Stimulated activated CD8-positive, alpha-beta memory T cell treated with anti-CD3 and anti-CD28 coated beads, Interleukin-4, amount 100 ng/mL, for 1 hour (primary cell): ENCODE measurements at places on chromosomes 5 and 9.

DNA sequence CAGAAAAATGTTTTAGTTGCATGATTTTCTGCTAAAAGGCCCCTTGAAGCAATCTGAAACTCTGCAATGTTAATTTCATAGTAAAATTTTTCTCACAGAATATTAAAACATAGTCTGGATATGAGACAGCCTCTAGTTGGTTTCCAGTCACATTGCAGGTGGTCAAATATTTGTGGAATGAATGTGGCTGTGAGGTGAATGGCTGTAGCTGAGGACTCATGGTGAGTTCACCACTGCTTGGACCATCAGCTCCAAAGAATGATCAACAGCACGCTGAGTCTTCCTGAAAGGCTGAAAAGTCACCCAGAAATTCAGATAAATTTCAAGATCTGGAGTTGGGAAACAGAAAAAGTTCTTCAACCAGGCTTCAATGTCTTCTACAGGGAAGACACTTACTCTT lies 79.8 kb downstream of the MAT2B start:
- no peak for DNase-seq

DNA sequence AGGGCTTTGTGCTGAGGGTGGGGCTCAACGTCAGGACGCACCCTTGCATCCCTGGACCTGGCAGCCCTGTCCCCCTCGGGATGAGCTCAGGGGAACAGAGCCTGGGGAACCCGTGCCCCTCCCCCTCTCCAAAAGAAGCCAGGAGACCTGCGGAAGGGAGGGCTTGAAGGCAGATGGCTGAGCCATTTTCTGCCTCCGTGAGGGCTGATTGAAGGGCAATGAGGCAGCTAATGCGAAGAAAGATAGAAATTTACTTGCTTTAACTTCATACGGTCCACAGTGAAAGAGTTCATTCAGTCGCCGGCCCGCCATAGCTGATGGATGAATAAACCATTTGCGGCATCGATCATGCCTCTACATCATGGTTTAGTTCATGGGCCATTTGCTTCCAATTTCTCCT lies 28.8 kb downstream of the ASS1 start:
- DNase-seq, result no peak

GRCh38 chr9:121272401-121272948 lies 4.5 kb downstream of the GSN start:
- DNase-seq, result no peak

DNA sequence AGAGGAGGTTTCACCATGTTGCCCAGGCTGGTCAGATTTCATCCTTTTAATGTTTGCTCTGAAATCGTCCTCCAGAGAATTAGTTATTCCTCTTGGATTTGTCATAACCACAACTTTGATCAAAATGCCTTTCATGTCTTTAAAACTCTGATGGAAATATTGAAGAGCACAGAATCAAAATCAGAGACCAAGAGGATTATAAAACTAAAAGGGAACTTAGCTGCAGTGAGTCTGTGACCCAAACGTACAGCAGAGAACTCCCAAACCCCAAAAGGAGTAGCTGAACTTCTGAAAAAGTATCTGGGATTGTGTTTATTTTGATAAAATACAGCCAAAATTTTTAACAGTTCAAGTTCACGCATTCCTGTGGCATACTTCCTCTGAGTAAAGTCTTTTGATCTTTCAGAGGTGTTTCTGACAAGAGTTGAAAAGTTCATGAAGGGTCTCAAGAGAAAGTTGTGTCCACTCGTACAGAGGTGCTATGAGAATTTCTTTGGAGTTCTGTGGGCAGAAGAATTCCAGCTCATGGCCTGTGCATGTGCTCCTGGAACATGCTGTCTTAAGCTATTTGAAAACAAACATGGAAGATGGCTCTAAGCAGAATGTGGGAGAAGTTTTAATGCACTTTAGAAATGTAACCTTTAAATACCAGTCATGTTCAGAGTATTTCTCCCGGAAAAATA lies 124.0 kb downstream of the ESM1 start:
- no peak for DNase-seq

GRCh38 chr5:150765011-150765798 lies 6.4 kb upstream of the DCTN4 start:
- DNase-seq, result no peak

DNA sequence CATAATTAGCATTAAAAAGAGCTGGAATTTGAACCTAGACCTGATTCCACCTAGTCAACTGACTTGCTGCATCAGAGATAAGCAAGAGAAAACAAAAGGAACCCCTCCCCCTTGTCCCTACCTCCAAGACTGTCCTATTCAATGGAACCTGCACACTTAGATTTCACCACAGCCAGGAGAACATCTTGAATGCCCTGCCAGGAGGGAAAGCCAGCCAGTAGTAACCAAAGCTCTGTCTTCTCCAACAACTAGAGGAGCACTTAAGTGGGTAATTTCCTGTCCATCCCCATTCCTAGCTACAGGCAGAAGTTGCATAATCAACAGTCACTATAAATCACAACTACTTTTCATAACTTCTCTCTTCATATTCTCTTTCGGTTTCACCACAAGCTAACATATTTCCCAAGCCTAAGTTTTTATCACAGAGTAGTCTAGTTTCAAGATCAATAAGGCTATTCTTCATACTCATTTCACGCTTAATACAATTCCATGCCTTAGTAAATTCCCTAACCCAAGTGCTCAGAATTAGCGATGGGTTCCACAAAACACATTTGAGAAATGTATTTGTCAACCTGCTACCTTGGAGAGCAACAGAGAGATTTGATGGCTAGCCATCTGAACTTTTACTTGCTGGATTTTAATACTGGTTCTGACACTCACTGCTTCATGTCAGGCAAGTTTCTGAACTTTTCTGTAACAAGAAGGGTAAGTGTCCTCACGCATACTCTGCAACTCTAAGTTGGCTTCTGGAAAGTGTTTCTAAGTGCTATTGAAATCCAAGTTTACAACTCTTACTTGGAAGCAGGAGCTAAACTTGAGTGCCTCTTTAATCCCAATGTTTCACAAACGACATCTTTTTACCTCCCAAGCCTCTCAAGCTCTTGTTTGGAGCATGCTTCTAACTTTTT lies 2.0 kb downstream of the DENND1A start:
- no peak for DNase-seq

- DNase-seq, result no peak
Measured at GRCh38 chr9:8680658-8681057, 881.1 kb upstream of the DMAC1 start.

DNA sequence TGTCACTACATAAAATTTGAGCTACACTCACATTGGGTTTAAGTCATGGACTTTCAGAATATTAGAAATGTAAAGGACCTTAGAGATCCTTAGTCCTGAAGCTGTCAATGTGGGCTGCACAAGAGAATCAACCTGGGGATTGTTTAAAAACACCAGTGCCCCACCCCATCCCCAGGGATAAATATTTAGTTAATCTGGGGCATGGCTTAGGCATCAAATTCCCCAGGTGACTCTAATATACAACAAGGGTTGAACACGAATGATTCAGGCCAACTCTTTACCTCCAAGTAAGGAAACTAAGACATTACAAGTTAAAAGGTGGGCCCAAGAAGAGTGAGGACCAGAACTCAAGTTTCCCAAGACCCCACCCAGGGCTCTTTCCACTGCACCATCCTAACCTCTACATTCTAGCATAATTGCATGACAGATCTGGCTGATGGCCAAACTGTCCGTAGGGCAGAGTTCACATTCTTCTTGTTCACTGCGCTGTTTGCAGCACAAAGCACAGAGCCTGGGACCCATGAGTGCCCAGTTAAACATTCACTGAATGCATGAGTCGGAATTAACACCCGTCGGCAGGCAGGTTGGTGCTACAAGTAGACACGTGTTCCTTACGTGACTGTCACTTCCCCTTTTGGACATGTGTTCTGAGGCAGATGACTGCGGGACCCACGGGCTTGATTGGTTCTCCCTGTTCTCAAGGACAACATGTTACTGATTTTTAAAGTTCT lies 25.2 kb downstream of the CYFIP2 start:
- DNase-seq, result no peak

DNA sequence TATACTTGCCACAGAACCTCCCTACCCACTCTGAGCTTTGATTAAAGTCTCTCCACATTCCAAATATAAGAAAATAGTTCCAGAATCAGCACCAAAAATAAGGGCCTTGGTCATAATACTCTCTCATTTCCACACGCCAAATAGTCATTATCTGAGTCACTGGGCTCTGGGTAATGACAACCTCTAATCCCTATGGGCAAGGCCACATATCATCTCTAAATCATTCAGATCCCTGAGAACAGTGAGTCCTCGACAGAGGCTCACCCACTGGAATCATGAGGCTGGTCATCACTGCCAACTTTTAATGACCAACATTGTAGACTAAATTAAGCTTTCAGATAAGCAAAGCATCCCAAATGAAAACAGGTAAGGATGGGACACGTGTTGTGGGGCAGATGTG lies 28.1 kb downstream of the FAM114A2 start:
- DNase-seq, result no peak

DNA sequence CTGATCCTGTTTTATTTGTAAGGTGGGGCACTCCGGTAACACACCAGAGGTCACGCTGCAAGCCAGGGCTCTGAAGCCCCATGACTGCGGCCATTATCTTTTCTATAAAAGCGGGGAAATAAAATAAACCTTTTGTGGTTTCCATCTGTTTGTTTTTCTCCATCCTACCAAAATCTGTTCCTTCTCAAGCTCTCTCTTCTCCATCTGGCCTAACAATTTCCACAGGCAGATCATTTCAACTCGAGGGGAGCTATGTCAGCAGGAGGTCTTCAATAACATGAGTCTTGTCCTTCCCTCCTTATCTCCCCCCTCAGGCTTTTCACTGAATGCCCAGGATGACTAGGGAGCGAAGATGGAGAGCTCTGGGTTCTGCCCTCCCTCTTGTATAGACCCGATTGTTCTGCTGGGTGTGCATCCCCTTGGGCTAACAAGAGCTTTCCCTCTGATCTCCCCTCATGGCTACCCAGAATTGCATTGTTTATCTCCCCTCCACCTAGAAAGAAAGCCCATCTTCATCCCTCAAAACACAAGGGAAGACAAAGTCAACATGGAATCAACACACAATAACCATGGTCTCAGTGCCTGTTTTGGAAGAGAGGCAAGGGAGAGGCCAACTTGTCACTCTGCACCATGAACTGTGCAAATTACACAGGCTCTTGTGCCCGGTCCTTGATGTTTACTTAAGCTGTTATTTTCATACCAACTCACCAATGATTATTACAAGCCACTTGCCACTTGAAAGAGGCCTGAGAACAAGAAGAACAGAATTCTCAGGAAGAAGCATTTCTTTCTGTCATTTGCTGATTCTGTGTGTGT lies 187.8 kb downstream of the FANCC start:
- DNase-seq, result no peak

DNA sequence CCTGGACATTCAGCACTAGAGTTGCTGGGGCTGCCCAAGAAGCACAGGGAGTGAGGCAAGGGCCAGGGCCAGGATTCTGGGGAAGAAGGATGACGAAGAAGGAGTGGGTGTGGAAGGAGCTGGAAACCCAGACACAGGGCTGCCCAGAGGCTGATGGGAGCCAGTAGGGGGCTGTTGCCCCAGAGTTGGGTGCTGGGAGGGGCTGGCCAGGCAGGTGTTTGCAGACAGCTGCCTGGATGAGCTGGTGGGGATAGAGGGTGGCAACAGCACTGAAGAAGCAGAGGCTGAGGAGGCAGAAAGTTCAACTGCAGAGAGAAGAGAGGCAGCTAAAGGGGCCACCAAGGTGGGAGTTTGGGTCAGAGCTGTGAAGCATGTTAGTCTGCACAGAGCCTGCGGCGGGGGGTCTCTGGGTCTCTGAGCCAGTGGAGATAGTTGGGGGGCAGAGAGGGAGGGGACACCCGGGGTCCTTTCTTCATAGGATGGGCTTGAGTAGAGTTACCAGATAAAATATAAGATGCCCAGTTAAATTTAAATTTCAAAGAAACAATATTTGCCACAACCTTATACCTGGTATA lies 2.5 kb upstream of the AQP7 start:
- no peak for DNase-seq

DNA sequence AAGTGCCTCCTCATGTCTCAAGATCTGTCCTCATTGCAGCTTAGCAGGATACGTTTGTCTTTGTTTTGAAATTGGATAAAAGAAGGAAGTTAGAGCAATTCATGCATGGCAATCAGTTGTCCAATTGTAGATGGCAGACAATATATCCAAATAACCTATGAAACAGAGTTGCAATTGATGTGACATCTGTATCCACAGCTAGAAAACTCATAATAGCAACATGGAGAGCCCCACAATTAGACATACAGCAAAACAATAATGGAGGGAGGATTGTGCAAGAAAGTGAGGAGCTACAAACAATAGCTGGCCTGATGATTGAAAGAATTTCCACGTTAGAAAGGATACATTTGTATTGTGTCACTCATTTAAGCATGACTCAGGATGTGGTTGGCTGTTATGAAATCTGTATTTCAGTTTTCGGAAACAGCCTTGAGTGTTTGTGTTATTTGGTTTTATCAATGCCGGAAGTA lies 132.0 kb downstream of the FAM174A start:
- no peak for DNase-seq

GRCh38 chr9:95165004-95165403 lies 152.5 kb downstream of the FANCC start:
- DNase-seq, result no peak

GRCh38 chr9:111924281-111924680 lies 27.7 kb downstream of the UGCG start:
- no peak for DNase-seq

DNA sequence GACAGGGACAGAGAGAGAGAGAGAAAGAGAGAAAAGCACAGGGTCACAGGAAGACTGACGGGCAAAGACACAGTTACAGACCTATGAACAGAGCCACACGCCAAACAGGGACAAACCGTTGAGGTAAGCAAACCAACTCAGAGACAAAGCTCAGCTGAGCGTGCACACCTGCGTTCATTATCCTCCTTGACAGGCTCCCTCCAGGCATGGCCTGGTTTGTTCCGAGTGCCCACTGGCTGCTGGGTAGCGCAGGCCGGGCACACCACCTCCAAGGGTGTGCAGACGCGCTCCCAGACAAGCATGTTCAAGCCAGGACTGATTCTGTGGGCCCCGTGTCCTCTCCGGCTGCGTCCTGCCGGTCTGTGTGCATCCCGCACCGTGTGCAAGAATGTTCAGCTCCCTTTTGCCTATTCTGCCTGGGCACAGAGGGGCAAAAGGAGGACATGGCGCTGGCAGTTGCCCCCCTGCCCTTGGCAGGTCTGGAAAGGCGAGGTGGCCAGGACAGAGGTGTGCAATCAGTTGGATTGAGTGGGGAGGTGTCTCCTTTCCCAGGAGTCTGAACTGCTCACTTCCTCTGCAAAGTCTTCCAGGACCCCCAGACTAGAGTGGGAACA lies 467 bp upstream of the SMIM32 start:
- DNase-seq, result no peak

DNA sequence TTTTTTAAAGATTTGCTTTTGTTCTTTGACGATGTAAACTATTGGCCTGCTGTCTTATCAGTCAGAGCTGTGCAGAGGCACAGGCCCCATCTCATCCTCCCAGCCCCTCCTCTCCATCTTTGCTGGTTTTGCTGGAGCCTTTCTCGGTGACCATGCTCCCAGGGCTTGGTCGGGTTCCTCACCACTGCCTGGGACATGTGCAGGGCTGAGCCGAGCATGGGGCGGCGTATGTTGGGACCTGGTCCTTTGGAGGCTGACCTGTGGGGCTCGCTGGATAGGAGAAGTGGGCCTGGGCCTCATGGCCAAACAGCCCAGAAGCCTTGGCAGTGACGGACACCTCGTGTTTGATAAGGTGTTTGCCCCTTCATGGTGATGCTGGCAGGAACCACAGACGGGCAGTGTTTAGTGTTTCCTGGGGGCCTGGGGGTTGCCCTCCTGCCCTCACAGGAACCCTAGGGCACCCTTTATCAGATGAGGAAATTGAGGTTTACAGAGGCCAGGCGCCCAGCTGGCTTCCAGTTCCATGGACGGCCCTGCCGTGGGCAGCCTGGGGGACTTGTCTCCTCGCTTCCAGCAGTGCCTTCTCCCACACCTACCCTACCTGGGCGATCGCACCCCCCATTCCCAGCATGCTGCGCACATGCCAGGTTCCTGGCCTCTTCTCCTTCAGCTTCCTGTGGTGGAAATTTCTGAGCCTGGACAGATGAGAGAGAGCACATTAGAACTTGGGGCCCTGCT lies 27.6 kb downstream of the TRAF2 start:
- no peak for DNase-seq
